ENCODE measurements at places on chromosomes 2 and 18. TPM values are rescaled to one million over a fixed set of nuclear protein-coding genes. Genes with fewer than 3 reads are reported as not detected.

DNA sequence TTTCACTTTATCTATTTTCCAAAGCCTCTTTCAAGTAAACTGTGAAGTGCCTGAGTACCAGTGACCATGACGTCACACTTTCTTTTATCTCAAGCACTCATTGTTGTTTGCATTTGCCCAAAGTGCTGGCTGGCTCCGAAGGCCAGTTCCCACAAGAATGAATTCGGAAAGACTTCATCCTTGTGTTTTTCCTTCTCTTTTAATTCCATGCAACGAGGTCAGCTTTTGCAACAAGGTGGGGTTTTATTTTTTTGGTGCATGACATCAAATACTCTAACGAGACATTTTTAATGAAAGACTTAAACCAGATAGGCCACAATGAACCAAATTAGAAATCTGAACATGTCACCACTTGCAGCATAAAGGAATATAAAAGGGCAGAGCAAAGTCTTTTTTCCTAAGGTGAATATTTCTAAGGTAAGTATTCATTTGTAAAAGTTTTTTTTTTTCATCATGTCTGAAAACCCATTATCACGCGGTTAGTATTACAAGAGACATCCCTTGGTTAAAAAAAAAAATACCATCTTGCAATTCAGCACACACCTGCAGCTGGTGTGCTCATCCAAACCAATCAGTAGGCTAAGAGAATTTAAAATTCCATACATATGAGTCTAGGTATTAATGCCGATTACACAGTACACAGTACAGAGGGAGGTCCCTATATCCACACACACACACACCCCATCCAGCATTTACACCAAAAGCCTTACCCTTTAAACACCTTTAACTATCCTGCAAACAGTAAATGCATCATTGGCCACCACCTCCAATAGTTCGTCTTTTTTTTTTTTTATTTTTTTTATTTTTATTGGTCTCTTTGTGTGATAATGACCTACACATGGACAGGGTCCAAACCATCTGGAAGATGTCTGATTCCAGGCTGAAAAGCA, 2.3 kb downstream of the ARL4C start:
- H3K27me3 ChIP-seq: no peaks in the 10 kb centered on the region
- no peak overlapping the region for H3K4me3 ChIP-seq
- no peak for DNase-seq
- H3K36me3 ChIP-seq: no peaks in the 10 kb centered on the region
- peaks cover 2% of the 10 kb centered on the region for H3K4me1 ChIP-seq

The CD8B gene
- not detected for total RNA-seq

The NXPH2 gene
- not detected for total RNA-seq

DNA sequence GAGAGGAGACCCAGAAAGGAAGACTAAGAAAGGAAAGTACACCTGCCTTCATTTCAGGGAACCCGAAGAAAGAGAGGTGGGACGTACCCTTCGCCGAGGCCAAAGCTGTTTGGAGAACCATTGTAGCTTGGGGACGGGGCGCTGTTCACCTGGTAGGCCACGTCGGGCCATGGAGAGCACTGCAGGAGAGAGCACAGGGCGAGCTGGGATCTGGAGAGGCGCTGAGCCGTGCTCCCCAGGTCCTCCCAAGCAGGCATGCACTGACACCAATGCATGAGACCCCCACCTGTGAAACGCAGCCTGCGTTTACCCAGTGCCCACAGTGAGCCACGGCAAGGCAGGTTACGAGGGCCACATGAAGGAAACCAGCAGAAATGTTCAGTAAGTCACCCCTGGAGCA, 45.5 kb downstream of the TFCP2L1 start:
- no peaks in the 10 kb centered on the region for H3K4me1 ChIP-seq
- H3K27ac ChIP-seq: no peak overlapping the region
- H3K27me3 ChIP-seq: no peaks in the 10 kb centered on the region
- H3K4me3 ChIP-seq: no peak overlapping the region

- H3K27me3 ChIP-seq: no peaks in the 10 kb centered on the region
- H3K36me3 ChIP-seq: no peaks in the 10 kb centered on the region
- no peak overlapping the region for H3K4me3 ChIP-seq
- H3K4me1 ChIP-seq: peaks cover 13% of the 10 kb centered on the region
Observed at GRCh38 chr18:21218862-21219261, 23.2 kb upstream of the GREB1L start.

The ITGA6 gene
- total RNA-seq: 0.37 TPM

The BMP10 gene
- total RNA-seq: not detected

GRCh38 chr2:72953976-72954375, 36.7 kb downstream of the EMX1 start:
- no peak overlapping the region for H3K27ac ChIP-seq
- H3K4me1 ChIP-seq: no peaks in the 10 kb centered on the region
- no peak for DNase-seq
- no peaks in the 10 kb centered on the region for H3K36me3 ChIP-seq
